ENCODE measurements at places on chromosomes 2 and 18.

DNA sequence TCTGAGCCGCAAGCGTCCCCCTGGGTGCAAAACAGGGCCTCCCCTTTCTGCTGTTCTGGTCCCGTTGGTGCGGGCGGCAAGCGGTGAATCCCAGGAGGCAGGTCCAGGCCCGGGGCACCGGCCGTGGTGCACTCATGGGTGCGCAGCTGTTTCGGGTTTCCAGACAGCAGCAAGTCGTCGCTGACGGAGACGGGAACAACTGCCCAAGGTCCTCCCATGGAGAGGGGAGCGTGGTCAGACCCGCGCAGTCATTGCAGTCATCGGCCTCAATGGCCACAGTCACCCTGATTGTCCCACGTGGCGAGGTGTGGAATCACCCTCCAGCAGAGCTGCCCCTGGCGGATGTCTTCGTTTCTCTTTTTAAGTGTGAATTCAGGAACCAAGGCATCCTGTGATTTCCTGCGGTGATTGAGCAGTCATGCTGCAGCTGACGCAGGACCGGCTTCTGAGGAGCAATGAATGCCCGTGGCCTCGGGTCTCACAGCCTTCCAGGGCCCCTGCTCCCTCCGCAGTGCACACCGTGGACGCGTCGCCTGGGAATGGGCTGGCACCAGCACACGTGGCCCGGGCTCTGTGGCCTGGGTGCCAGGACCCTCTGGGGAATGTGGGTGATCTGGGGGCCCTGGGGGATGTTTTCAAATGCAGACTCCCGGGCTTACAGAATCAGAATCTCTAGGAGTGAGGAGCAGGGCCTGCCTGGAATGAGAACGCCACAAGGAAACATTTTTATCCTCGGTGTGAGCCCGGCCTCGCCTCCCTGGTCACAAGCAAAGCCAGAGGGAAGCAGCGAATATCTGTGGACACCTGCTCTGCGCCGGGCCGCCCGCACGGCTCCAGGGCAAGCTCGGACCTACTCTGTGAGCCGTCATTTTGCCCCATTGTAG is 244.2 kb upstream of the SALL3 start:
- no peak for DNase-seq

GRCh38 chr2:217912098-217913024 is 90.4 kb downstream of the TNS1 start:
- no peak for DNase-seq

DNA sequence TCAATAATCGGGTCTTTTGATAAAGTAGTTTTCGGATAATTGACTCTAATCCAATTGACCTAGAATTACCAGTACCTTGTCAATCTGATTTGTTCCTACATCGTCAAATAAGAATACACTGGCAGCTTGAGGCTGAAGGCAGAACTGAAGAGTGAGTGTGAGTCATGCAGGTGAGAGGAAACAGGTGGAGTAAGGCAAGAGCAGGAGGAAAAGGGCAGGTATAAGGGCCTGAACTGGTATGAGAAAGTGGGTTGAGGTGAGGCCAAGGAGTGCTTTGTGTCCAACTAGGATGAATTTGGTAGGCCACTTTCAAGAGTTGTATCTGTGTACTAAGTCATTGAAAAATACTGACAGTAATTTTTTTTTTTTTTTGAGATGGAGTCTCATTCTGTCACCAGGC is 186.0 kb downstream of the ZNF385B start:
- DNase-seq: no peak

- peak; percentile 4 for DNase-seq
Observed at GRCh38 chr2:218746470-218746795, 35.5 kb upstream of the CYP27A1 start.

DNA sequence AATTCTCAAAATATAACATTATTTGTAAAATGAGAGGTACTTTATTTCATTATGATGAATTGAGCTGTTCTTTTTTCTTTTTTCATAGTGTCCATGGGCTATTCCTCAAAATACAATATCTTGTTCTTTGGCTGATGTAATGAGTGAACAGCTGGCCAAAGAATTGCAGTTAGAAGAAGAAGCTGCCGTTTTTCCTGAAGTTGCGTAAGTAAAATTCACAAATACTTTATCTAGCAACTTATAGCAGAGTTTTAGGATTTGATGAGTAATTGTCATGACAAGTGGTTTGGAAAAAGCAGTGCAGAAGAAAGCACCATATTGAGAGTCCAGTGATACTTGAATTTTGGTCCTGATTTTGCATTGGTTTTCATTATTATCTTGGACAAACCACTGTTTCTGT is 9.8 kb downstream of the RIOK3 start:
- no peak for DNase-seq

DNA sequence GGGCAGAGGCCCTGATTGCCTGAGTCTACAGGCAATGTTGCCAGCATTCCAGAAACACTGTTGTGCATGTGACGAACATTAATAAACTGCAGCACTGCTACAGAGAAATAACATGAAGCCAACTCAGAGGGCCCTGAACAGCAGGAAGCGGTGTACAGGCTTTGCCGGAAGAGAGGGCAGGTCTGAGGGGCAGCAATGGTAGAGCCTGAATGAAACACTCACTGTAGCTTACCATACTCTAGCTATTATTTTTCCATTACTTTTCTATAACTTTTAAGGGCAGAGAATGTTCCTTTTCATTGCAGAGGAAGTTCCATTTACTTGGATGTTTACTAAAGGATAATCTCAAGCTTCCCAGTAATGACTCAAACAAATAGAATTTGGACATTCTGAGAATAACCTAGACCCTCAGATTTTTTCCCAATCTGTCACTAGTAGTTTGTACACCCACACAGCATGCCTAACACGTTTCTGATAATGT is 150.4 kb downstream of the MTX2 start:
- peak; percentile 86 for DNase-seq

DNA sequence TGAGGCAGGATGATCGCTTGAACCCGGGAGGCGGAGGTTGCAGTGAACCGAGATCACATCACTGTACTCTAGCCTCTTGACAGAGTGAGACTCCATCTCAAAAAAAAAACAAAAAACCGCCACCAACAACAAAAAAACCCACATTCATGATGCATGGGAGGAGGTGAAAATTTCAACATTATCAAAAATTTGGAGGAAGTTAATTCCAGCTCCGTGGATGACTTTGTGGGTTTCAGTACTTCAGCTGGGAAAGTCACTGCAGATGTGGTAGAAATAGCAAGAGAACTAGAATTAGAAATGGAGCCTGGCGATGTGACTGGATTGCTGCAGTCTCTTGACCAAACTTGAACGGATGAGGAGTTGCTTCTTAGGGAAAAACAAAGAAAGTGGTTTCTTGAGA is 74.3 kb downstream of the PRKCE start:
- no peak for DNase-seq

GRCh38 chr2:237872178-237872887 is 12.9 kb downstream of the RAMP1 start:
- no peak for DNase-seq

- DNase-seq: no peak
Observed at GRCh38 chr18:37653618-37654017, 88.0 kb upstream of the CELF4 start.

- no peak for DNase-seq
Observed at GRCh38 chr2:217993817-217994463, 8.9 kb downstream of the TNS1 start.

DNA sequence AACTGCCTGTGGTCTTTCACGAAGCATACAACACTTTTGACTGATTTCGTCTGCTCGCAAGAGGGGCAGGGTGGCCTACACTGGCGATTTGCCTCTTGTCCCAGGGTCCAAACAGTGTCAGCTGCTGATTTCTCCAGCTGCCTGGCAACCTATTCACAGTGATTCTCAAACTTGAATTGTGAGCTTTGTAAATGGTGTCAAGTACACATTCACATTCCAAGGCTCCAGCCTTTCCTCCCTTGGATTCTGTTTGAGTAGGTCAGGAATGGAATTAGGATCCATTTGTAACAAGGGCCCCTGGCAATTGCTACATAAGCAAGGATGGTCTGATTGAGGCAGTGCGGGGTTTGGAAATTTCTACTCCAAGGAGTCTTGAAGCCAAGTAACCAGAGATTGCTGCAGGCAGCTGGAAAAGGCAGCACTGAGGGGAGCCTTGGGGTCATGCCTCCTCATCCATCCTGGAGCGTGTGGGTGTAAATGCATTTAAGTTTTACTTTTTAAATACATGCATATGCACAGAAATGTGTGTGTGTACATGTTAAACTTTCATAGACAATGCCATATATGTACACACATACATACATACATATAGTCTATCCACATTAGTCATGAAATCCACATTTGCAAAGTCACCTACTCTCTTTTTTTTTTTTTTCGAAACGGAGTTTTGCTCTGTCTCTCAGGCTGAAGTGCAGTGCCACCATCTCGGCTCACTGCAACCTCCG is 86.8 kb upstream of the UXS1 start:
- DNase-seq: no peak

DNA sequence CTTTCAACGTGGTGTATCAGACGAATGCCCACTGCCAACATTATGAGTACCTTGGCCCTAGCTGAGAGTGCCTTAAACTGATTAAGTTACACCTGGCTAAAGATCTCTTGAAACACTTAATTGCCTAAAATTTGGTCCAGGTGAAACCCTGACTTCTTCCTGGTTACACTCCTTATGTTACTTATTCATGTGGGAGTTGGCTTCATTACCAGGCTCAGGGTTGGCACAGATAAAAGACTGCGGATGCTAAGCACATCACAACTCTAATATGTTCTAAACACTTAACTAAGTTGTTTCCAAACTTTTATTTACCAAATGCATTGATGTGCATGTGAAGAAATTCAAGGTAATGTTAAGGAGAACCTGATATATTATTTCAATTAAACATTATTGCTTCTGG is 298.9 kb downstream of the TCF4 start:
- DNase-seq: no peak

GRCh38 chr2:154537843-154538450 is 160.5 kb upstream of the KCNJ3 start:
- no peak for DNase-seq

GRCh38 chr18:46152436-46152807 is 48.2 kb downstream of the HAUS1 start:
- peak; percentile 86 for DNase-seq

DNA sequence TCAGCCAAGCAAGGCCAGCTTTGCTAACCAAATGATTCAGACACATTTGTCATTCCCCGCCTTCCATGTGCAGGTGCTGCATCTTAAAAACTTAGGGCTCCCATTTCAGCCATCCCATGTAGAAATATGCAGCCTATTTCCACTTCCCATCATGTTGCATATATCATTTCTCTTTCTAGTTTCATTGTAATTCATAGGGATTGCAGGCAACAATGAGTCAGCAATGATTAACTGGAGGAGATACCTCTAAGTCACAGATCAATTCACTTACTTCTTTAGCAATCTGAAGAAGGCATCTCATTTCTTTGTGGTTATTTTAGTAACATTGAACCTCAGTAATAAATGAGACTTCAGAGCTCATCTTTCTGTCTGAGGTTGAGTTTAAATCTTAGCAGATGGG is 276.1 kb upstream of the PKDCC start:
- no peak for DNase-seq

DNA sequence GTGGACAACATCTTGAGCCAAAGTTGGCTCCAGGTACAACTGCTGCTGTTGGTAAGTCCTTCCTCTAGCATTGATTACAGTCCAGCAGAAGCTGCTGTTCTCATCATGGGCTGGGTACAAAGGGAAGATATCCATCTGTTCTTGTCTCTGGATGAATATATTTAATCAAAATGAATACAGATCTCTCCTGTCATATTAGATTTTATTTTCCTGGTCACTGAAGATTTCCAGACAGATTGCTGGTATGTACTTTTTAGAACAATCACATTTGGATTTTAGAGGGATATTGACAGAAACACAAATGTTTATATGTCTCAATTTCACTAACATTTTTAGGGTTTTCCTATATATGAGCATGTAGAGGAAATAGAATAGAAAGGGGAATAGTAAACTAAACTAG is 155.4 kb upstream of the FHL2 start:
- no peak for DNase-seq

DNA sequence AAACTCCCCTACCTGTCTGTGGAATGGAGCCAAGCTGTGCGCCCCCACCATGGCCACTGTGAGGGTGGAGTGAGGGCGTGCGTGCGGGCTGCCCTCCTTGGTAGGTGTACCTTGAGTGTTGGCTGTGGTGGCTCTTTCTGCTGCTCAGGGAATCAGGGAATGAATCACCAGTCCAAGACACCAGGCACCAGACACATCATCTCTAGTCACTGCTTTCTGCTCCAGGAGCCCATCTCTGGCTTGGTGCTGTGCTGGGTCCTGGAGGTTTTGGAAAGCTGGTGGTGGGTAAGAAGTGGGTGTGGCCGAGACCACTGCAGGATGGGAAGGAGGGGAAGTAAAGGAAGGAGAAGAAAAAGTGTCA is 209.9 kb downstream of the SEPTIN10 start:
- DNase-seq: peak; percentile 22

- no peak for DNase-seq
Observed at GRCh38 chr18:78731398-78732032, 248.1 kb upstream of the SALL3 start.

DNA sequence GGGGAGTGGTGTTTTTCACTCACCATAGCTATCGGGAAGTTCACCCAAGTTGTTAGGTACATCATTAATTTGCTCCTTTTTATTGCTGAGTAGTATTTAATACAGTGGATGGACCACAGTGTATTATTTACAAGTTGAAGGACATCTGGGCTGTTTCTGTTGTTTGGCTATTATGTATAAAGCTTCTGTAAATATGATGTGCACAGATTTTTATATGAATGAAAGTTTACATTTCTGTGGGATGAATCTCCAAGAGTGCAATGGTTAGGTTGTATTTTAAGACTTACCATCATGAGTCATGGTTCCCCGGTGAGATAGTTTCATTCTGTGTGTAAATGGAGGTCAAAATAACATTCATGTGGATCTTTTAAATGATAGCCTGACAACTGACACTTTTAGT is 337.4 kb downstream of the PTPRM start:
- peak; percentile 88 for DNase-seq

GRCh38 chr2:127453392-127454171 is 35.4 kb downstream of the PROC start:
- DNase-seq: peak; percentile 30

DNA sequence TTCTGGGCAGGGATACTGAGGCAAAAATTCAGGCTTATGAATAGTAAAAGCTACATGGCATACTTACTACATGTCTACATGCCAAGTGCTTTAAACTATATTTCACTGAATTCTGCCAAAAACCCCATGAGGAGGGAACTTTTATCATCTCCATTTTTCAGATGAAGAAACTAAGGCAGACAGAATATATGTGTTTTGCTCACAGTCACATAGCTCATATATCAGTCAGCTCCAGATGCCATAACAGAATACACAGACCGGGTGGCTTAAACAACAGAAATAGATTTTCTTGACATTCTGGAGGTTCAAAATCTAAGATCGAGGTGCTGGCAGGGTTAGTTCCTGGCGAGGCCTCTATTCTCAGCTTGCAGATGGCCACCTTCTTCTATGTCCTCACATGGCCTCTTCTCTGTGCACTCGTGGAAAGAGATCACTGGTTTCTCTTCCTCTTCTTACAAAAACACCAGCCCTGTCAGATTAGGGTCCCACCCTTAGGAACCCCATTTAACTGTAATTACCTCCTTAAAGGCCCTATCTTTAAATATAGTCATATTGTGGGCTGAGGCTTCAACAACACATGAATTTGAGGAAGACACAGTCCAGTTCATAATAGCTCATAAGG is 27.1 kb upstream of the CREB1 start:
- DNase-seq: no peak
